Astrocyte of the spinal cord (primary cell): ENCODE measurements at places on chromosomes 3 and 15.
A peak's percentile ranks its signal among the peaks of the same experiment; 100 is the strongest.

DNA sequence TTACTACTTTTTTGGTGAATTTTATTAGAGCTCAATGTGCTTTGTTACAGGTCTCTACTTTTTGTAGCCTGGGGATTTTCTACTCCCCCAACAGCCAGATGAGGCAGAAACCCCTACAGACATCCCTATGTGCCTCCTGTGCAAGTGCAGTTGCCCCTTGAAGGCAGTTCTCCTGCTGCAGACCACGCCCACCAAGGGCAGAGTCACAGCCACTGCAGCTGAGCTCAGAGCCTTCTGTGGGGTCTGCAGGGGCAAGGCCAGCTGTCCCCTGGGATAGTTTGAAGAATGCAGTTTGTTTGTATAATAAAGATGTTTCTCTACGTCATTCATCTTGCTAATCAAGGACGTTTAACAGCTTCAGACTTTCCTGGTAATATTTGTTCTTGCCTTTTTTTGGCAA is 76.8 kb downstream of the NPAP1 start:
- no peak for DNase-seq

GRCh38 chr3:185632996-185633395 is 46.9 kb downstream of the SENP2 start:
- no peak for DNase-seq

- no peak for DNase-seq
Observed at GRCh38 chr3:145915787-145916186, 245.2 kb downstream of the PLOD2 start.

DNA sequence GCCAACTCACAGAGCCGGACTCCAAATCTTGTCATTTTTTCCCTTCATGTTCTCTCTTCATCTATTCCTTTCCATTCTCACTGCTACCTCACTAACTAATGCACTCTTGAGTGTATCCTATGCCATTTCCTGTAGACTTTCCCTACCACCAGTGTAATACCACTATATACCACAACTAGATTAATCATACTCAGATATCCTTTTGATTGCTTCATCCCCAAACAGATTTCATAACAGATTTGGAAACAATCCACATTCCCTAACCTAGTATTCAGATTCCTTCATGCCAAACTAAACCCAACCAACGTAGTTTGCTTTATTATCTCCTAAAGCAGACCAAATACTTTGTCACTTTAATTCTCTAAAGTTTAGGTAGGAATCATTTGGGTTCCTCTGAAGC is 2.6 kb upstream of the PLOD2 start:
- DNase-seq, result peak; percentile 86

GRCh38 chr3:59566481-59566975 is 516.7 kb upstream of the CFAP20DC start:
- no peak for DNase-seq

GRCh38 chr15:78915341-78916087 is 29.3 kb downstream of the CTSH start:
- DNase-seq, result peak; percentile 32

DNA sequence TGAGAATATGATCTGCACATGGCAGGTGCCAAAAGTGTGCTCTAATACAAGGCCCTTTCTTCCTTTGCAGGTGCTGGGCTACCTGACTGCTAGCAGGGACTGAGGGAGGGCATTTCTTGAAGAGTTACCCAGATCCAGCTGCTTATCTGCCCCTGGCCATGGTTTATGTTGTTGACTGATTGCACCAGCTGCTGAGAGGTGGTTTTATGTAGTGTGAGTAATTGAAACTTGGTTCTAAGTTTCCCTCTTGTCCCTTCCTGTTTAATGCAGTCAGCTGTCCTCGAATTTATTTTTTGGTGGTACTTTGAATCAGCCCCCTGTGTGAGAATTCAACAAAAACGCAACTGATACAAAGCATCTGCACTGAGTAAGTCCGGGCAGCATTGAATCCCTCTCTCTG is 288.3 kb upstream of the C2CD4B start:
- peak; percentile 33 for DNase-seq

- DNase-seq, result no peak
Observed at GRCh38 chr3:138907539-138907938, 39.4 kb downstream of the FOXL2 start.
